ENCODE measurements at places on chromosomes 4 and X.

- ATAC-seq = no peak
These were observed 786.1 kb upstream of the AADAT start for GRCh38 chr4:170875868-170876267.

- ATAC-seq = no peak
These were observed 26.7 kb upstream of the TEC start for GRCh38 chr4:48296365-48296764.

- no peak for ATAC-seq
These were observed 50.7 kb downstream of the MAP7D3 start for GRCh38 chrX:136200466-136200865.

DNA sequence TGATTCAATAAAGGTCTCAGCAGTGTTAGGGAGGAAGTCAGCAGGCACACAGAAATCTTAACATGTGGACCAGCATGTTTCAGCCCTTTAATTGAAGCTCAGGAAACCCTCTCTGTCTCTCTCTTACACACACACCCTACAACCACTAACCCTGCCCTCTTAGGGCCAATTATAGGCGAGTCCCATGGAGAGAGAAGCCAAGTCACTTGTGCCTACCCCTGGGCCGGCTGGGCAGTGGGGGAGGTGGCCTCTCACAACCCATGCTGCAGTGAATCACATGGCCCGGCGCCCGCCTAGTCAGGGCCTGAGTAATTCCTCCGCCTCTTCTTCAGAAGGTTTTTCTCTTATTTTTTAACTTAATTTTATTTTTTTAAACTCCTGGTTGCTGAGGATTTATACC is 3.7 kb downstream of the FGD1 start:
- ATAC-seq = no peak

- no peak for ATAC-seq
These were observed 40.1 kb upstream of the PDK3 start for GRCh38 chrX:24424948-24425347.

- no peak for ATAC-seq
These were observed 14.7 kb downstream of the TRIM2 start for GRCh38 chr4:153218961-153219360.
